ENCODE measurements at places on chromosomes 4 and X. TPM values are rescaled to one million over a fixed set of nuclear protein-coding genes. Genes with fewer than 3 reads are reported as not detected.
A peak's percentile ranks its signal among the peaks of the same experiment; 100 is the strongest.

The MAGEA9B gene
- polyA plus RNA-seq: not detected

- no peak for DNase-seq
These were observed 48.5 kb upstream of the STIM2 start for GRCh38 chr4:26812049-26812714.

GRCh38 chr4:144350706-144351105 lies 210.2 kb upstream of the GYPA start:
- DNase-seq: no peak

DNA sequence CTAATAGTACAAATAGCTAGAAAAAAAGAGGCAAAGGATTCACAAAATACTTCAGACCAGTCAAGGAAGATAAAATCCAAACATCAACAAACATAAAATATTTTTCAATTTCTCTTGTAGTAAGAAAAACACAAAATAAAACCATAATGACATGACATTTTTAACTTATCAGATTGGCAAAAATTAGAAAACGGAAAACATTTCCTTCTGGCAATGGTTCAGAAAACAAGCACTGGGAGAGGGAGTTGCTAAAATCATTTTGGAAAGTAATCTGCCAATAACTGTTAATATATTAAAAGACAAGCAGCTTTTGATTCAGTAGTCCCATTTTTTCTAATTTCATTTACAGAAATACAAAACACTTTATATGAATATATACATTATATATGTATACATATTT lies 26.1 kb downstream of the TKTL2 start:
- DNase-seq: no peak

DNA sequence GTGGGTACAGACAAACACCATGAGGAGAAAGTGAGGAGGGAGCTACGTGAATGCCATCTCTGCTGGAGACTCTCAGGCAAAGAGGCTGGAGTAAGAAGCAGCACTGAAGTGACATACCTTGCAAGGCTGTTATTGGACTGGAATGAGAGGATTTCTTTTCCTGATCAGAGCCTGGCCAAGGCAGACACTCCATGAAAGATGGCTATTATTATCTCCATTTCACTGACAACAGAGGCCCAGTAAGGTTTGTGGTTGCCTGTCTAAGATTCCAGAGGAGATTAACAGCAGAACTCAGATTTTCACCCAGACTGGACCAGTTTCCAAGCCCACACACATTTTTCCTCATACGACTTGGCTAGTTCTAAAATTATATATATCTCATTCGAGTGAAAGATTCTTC lies 162.0 kb upstream of the EOLA2 start:
- no peak for DNase-seq

DNA sequence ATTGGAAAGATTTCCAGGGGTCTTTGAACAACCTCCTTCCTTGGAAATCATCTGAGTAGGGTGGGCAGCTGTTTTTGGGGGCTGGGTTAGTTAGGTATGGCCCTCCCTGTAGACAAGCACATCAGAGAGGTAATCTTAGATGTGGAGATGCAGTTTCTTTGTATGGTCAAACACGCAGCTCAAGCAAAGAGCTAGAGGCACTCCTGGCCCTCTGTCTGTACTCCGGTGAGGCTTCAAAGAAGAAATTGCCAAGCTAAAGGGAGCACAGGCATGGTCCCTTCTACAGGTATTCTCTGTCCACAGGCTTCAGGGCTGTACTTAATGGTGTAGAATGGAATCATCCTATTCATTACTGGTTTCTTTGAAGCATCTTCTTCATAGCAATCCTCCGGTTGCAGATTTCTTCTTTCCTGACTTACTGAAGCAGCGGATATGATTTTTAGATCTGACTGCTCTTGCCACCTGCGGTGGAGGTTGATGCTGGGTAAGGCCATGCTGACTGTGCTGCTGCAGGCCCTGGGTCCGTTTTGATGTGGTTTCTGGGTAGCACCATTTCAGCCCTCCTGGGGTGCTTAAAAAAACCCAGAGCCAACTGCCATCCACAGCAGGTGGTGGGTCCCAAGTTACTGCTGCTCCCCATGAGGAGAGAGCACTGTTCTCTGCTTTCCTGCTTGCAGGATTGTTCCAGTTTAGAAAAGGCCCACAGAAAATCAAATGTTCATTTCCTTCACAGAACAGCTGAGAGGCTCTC lies 318.9 kb upstream of the GATB start:
- peak; percentile 52 for DNase-seq

The UGT8 gene
- polyA plus RNA-seq: not detected

DNA sequence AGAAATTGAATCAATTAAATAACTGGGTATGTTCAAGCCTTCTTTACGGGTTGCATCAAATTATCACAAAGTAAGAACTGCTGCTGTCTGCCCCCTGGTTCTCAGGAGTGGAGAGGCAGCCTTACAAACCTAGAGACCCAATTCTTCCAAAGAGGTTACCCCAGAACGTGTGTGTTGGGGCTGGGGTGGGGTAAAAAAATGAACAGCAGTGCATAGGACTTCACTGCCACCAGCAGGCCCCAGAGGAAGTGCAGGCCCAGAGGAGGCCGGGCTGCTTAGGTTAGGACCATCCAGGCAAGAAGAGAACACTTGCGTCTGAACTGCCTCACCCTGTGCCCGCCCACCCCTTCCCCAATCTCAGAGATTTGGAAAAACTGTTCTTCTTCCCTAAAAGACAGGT lies 1.5 kb upstream of the NWD2 start:
- DNase-seq: no peak

Measured in CD4-positive, alpha-beta memory T cell (primary cell).